CD8-positive, alpha-beta memory T cell (primary cell): ENCODE measurements at places on chromosomes 3 and 15. TPM values are rescaled to one million over a fixed set of nuclear protein-coding genes. Genes with fewer than 3 reads are reported as not detected.

Gene SUSD5
- not detected for total RNA-seq

Gene ARMC8
- 43.6 TPM for total RNA-seq

- H3K27me3 ChIP-seq: no peaks in the 10 kb centered on the region
- H3K4me3 ChIP-seq: no peak overlapping the region
- peaks cover 7% of the 10 kb centered on the region for H3K36me3 ChIP-seq
- no peaks in the 10 kb centered on the region for H3K4me1 ChIP-seq
- H3K27ac ChIP-seq: no peak overlapping the region
Measured at GRCh38 chr3:47741925-47742324, 39.8 kb downstream of the SMARCC1 start.

GRCh38 chr3:52777127-52777958 is at the start of gene ITIH1:
ITIH1 (plus strand) TSS chr3:52777599; CDS start chr3:52777616, 17 bp downstream.
- H3K36me3 ChIP-seq: no peaks in the 10 kb centered on the region
- no peak within 1 kb of the TSS for H3K4me3 ChIP-seq
- no peak within 1 kb of the TSS for H3K27ac ChIP-seq
- no peaks in the 10 kb centered on the region for H3K27me3 ChIP-seq
- H3K4me1 ChIP-seq: no peaks in the 10 kb centered on the region
- DNase-seq: no peak

GRCh38 chr3:164450276-164450905 is 627.9 kb downstream of the SI start:
- no peaks in the 10 kb centered on the region for H3K4me1 ChIP-seq
- DNase-seq: no peak
- no peaks in the 10 kb centered on the region for H3K27me3 ChIP-seq
- no peak overlapping the region for H3K4me3 ChIP-seq
- H3K27ac ChIP-seq: no peak overlapping the region

- no peak for DNase-seq
- no peaks in the 10 kb centered on the region for H3K4me1 ChIP-seq
- no peak overlapping the region for H3K27ac ChIP-seq
- H3K27me3 ChIP-seq: no peaks in the 10 kb centered on the region
Measured at GRCh38 chr3:36489679-36490425, 109.5 kb downstream of the STAC start.
